ENCODE measurements at places on chromosomes 11 and 22.

DNA sequence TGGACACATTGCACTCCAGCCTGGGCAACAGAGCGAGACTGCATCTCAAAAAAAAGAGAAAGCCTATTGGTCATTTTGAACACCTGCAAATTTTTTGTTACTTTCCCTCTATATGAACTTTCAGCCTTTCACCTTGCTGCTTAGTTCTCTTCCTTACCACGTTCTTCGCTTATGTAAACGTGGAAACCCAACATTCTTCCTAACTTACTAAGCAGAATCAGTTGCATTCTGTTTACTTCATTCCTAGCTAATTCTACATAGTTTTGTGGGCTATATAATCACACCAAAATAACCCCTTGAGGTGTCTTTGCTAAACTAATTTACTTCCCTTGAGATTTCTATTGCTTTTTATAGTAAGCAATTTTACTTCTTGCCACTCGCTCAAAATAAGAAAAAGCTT, 23.2 kb downstream of the MS4A4A start:
- no peak for DNase-seq

GRCh38 chr22:44496844-44497217, 1.2 kb downstream of the RTL6 start:
- no peak for DNase-seq

DNA sequence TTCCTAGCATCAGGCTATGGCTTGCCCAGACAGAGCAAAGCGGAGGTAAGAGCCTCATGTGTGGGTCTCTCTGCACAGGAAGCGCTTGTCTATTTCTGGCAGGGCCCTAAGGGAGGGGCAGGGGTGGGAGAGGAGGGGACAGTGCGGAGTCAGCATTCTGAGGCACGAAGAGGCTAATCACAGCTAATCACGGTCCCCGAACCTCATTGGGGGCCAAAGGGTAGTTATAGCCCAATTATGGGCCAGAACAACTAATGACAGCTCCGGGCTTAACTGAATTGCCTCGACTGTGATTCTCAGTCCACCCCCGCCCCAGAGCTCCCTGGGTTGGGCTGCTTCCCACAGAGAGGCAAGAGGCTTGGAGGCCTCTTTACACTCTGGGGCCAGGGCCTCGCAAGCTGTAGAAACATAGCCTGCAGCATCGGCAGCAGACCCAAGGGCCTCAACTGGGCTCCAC, 72.7 kb upstream of the PRDM11 start:
- no peak for DNase-seq

DNA sequence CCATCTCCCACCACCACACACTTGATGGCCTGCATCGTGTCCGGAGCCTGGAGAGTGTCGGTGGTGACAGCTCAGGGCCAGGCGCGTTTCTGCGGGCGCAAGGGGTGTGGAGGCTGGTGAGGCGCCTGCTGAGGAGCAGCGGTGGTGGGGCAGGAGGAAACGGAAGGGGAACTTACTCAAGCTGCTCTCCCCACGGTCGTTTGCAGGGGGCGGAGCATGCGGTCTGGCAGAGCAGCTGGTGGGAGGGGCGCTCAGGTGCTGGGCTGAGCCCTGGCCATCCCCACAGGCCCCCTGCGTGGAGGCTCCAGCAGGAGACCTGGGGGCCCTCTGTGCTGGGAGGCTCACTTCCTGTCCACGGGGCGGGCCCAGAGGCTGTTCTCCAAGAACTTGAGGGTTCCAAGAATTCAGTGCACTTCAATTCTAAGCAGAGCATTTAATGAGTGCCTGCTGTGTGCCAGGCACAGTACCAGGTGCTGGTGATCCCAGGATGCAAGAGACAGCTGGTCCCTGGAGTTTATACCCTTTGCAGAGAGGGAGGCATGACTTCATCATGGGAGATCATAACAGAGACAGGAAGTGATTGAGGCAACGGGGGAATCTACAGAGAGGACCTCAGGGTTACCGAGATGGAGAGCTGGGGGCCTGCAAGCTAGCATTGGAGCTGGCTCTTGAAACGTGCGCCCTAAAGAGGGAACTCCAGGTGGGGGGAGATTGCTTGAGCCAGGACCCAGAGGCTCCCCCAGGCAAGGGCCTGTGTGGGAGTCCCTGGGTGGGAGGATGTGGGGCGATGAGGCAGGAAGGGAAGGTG, at the start of gene RAC2:
Gene RAC2 (minus strand): TSS at position 156 of the 808 bp plus-strand sequence. CDS start 121 bp downstream, at position 35.
- DNase-seq = peak; percentile 70

GRCh38 chr11:113372309-113372708, 15.3 kb upstream of the ANKK1 start:
- peak; percentile 34 for DNase-seq

DNA sequence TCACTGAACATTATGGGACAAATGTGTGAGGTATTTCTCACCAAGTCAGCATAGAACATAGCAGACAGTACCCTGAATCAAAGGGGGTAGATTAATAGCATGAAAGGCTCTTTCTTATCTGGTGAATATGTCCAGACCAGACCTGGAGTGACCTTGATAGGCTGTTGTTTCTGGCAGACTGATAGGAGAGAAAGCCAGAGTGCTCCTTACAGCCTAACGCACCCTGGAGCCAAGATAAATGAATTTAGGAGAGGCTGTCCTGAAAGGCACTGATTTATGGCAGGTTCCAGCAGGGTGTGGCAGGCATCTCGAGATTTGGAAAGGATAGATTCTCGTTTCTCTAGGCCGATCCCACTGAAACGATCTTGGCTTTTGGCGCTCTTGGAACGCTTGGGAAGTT, 204.6 kb downstream of the DBX1 start:
- DNase-seq = no peak

- DNase-seq = no peak
Observed at GRCh38 chr22:50236731-50237409, 8.0 kb downstream of the TUBGCP6 start.

GRCh38 chr11:111095327-111095726, 150.2 kb upstream of the POU2AF2 start:
- DNase-seq = no peak

Data from foreskin keratinocyte (primary cell).